ENCODE measurements at places on chromosomes 1 and 21.

DNA sequence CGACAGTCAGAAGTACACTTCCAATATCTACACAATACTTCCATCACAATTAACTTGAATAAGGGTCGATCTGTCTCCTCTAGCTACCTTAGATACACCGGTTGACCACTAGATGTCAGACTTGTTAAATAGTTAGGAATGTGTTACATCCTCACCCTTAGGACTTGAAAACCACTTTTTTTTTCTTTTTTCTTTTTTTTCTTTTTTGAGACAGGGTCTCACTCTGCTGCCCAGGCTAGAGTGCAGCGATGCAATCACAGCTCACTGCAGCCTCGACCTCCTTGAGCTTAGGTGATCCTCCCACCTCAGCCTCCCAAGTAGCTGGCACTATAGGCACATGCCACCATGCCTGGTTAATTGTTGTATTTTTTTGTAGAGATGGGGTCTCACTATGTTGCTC lies 120.4 kb upstream of the GREM2 start:
- no peak for DNase-seq

- DNase-seq: no peak
These were observed 383.4 kb downstream of the USP25 start for GRCh38 chr21:16113052-16113715.

DNA sequence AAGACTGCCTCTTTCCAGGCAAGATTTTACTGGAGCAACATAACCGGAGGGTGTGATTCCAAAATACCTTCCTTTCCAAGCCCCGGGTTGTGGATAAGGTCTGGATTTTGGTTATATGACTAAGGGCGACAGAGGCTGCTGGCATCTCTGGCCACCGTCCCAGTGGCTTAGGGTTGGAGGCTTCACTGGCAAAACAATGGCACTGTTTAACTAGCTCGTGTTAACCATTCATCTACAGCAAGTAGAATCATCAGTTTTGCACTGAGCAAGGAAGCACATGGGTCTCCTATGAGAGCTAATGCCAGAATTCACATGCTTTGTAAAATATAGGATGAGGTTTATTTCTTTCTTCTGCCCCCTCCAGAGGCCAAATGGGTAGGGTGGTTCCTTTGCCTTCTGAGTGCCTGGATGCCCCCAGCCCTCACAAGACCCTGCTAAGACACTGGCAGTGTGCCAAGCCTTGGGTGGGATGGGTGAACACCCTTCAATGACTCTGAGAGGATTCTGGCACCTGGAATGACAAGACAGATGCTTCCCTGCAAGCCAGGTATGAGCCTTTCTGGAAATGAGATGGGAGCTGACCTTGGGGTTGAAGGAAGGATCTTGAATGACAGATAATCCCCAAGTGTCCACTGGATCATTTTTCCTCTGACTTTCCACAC lies 36.8 kb downstream of the DHCR24 start:
- no peak for DNase-seq

GRCh38 chr1:47970882-47971281 lies 26.3 kb downstream of the TRABD2B start:
- DNase-seq: no peak

DNA sequence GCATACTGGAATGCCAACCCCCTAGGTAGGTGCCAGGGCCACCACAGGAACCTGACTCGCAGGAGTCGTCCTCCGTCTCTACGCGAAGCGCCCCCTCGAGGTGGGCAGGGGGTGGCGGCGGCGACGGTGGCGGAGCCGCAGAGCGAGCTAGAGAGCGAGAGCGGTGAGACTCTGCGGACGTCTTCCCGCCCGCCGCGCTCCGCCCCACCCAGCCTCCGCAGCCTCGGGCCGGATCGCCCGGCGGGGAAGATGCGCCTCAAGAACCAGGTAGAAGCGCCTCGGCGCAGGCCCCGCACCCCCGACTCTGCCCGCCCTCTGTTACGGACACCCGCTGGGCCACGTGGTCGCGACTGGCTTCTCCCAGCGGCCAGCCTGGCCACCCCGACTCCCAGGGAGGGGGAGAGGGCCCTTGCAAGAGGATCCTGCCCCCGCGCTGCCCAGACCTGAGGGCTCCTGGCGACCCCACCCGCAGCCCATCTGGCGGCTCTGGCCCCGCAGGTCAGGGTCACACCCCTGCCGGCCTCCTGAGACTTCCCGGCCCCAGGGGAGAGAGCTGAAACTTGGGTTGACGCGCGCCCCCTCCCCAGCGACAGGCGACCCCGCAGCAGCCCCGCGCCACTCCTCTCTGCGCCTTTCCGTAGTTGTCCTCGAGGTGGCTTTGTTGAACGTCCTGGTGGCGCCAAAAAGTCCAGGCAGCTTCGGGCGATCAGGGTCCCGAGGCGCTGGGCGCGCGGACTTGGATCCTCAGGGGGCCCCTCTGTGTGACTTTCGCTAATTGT lies 24.4 kb upstream of the AGBL4 start:
- DNase-seq: no peak

- DNase-seq: no peak
These were observed 163.2 kb upstream of the COL6A1 start for GRCh38 chr21:45818276-45818903.

DNA sequence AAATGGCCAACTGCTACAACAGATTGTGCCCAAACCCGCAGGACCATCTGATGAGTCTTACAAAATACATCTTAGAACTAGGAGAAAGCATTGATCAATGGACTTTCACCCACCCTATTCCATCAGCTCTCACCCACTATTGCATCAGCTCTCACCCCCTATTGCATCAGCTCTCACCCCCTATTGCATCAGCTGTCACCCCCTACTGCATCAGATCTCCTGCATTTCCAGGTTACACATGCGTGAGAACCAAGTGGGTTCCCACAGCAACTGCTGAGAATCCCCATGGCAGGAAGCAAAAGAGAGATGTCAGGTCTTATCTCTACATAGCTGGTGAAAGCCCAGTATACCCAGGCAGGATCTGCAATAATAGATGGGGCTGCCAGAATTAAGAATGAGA lies 533.5 kb downstream of the LTN1 start:
- no peak for DNase-seq

GRCh38 chr1:110672753-110673108 lies 2.0 kb downstream of the KCNA3 start:
- no peak for DNase-seq

GRCh38 chr1:9349331-9349851 lies 56.7 kb downstream of the SPSB1 start:
- no peak for DNase-seq

GRCh38 chr1:158150523-158150922 lies 30.2 kb upstream of the CD1D start:
- no peak for DNase-seq

GRCh38 chr1:244653439-244654107 lies 647 bp downstream of the DESI2 start:
- no peak for DNase-seq

All from T-helper 17 cell (primary cell).